ENCODE measurements at places on chromosomes 6 and 20.

DNA sequence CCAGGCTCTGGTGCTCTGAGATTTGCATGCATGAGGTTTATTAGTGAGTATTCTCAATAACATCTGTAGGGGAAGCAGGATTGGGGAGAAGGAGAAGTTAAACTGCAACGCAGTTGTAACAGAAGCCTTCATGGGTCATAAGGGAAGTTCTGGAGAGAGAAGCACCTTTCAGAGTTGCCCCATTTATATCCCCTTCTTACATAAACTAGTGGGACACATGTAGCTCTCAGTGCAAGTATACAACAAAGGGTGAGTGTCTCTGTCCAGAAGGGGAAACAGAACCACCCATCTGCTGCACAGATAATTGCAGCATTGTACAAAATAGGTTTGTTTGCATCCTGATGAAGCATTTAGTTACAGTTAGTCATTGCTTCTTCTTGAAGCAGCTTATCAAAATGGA, 4.3 kb upstream of the ADGB start:
- DNase-seq: no peak

DNA sequence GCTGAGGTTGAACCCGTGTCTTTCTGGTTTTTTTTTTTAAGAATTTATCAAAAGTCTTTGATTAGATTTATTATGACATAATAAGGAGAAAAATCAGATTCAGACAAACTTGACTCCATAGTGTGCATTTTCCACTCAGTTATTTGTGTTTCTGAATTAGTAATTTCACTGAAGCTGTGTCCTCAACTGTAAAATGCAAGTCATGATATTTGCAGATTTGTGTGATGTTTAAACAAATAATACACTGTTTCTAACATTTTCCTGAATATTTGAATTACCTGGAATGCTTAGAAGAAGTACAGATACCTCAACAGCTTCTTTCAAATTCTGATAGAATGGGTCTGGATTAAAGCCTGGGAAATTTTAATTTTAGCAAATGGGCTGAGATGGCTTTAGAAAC, 1050.3 kb upstream of the MAP3K7 start:
- no peak for DNase-seq

DNA sequence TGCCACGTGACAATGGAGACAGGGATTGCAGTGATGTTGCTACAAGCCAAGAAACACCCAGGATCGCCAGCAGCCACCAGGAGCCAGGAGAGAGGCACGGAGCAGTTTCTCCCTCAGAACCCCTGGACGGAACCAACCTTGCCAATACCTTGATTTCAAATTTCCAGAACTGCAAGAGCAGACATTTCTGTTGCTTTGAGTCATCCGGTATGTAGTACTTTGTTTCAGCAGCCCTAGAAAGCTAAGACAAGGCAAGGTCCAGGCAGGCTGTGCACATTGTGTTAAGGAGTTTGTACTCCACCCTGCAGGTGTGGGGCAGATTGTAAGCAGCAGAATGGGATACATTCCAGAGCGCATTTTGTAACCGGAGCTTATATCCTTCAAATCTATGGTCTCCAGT, 48.3 kb downstream of the TRERF1 start:
- no peak for DNase-seq

GRCh38 chr6:40762981-40763380, 175.8 kb upstream of the LRFN2 start:
- DNase-seq: no peak

DNA sequence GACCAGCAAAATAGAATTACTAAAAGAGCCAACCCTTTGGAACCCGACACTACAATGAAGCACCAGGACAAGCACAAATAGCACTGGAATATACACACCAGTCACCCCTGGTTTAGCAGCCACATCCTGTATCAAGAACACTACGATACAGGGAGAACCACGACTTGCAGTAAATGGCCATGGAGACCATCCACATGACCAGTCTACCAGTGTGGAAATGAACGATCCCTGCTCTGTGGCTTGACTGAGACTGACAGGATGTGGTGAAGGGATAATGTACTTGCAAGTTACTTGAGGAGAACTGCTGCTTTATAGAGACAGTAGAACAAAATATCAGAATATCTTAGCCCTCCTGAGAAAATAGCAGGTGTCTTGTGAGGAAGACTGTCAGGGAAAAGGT, 169.6 kb downstream of the COL9A1 start:
- no peak for DNase-seq

GRCh38 chr6:80789912-80790570, 683.6 kb downstream of the BCKDHB start:
- no peak for DNase-seq
